ENCODE measurements at places on chromosomes 7 and 10.
A peak's percentile ranks its signal among the peaks of the same experiment; 100 is the strongest.

DNA sequence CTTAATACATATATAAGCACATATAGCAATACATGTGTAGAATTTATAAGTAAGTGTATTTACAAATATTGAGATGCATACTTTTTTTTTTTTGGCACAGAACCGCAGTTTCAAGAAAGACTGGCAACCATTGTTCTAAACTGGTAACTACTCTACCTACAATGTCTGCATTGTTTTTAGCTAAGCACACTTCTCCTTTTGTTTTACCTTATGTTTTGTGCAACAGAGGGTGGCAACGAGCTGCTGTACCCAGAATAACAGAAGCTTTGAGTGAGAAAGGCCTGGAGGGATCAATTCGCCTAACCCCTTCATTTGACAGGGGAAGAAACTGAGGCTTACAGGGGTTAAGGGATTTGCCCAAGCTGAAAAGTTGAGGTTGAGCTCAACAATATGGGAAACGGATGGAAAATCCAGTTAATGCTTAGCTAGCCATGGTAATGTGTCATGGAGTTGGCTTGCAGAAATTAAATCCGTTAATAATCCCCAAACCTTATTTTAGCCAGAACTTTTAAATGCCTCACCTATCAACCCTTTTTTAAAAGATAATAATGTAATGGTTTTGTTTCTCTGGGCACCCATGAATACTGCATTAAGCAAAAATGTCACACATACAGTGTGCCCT is 25.5 kb downstream of the FZD1 start:
- no peak for DNase-seq

DNA sequence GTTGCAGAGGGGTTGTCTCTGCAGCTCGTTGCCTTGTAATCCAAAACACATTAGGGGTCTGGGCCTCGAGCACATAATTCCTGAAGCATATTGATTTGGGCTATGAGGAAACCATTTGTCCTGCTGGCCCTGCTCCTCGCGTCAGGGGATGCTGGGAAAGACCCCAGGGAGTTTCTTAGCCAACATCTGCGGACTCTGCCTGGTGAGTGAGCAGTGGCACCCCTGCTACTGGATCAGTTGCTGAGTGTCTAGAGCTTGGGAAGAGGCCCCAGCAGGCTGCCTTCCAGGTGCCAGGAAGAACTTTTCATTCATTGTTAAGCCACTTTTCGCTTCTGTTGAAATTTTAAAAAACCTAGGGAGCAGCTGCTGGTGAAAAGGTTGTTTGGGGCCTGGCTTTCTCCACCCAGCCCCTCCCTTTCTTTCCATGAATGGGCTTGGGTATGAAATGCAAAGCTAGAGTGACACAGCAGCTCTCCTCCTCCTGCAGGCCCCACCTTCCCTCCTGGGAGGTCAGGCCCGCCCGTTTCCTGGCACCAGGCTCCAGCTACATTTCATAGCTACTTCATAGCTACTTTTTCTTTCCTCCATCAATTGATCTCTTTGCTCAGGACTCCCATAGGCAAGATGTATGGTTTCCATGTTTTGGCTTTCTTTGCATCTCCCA is 26.8 kb downstream of the TACR2 start:
- DNase-seq = peak; percentile 68

DNA sequence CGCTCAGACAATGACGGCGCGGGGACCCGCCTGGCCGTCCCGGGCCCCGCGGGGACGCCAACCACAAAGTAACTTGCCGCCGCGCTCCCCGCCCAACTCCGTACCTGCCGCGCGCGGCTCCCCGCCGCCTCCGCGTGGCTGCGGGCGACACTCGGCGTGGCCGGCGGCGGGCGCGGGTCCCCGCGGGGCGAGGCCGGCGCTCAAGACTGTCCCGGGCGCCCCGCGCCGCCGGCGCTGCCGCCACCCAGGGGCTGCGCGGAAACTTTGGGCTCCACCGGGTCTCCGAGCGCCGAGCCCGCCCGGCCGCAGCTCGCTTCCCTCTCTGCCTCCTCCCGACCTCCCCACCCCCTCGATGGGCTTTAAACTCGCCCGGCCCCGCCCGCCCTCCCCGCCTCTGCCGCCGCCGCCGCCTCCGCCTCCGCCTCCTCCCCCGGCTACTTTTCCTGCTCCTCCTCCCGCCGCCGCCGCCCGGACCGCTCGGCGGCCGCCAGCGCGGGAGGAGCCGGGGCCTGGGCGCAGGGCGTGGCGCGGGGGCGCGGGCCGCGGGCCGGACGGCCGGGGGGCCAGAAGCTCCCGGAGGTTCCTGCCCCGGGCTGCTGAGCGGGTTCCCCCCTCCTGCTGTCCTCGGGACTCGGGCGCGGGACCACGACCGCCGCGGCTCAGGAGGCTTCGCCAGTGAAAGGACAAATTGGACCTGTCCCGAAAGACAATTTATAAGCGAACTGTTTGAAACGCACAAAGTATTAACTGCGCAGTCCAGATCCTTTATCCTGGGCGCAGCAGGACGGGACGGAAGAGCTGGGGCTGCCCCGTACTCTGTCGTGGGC is 10.6 kb upstream of the GRB10 start:
- DNase-seq = peak; percentile 59

- DNase-seq = peak; percentile 71
Measured at GRCh38 chr10:17737027-17737965, 14.7 kb upstream of the TMEM236 start.

GRCh38 chr10:133236401-133237240 is 1.0 kb upstream of the VENTX start:
- DNase-seq = no peak

GRCh38 chr7:47404010-47404409 is 177.9 kb downstream of the TNS3 start:
- no peak for DNase-seq

- no peak for DNase-seq
Measured at GRCh38 chr7:30971840-30972563, 8.2 kb downstream of the GHRHR start.

DNA sequence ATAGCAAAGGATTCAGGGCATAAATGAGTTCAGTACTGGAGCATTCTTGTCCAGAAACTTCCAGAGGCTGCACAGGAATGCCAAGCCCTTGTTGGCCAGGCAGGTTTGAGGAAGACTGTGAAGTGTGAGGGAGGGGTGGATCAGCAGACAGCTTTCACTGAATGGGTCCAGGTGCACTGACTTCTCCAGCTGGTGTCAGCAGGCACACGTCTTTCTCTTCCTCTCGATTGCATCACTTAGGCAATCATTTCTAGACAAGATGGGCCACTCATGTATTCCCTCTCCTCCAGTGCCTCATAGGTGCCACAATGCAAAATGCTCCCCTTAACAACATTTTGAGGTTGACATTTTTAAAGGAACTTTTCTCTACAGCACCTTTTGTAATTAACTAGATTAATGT is 15.6 kb upstream of the PLEKHS1 start:
- no peak for DNase-seq

GRCh38 chr7:116227678-116228239 is 17.4 kb downstream of the TES start:
- DNase-seq = peak; percentile 90

- no peak for DNase-seq
Measured at GRCh38 chr7:81138870-81139269, 220.0 kb upstream of the SEMA3C start.

GRCh38 chr7:148553979-148554378 is 36.6 kb upstream of the C7orf33 start:
- DNase-seq = no peak

- DNase-seq = no peak
Measured at GRCh38 chr10:86194684-86195083, 171.9 kb downstream of the GRID1 start.

GRCh38 chr10:31319602-31320549 is 860 bp downstream of the ZEB1 start:
- DNase-seq = no peak

DNA sequence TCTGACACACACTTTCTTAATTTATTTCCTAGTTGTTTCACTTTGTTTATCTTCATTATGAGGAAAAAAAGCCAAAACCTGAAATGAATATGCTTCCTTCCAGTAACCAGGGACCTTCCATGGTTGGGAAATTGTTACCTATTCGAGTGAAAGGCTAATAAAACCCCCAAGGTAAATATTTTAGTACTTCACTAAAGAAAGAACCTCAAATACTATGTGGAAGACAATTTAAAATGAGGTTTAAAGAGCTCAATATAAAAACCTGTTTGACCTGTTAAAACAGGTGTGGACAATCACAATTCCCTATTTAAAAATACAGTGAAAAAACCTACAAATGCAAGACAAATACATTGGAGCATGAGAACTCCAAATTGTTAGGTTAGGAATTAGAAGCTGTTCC is 192.6 kb downstream of the CFTR start:
- no peak for DNase-seq

- DNase-seq = no peak
Measured at GRCh38 chr7:4823441-4824119, 38.2 kb downstream of the PAPOLB start.

DNA sequence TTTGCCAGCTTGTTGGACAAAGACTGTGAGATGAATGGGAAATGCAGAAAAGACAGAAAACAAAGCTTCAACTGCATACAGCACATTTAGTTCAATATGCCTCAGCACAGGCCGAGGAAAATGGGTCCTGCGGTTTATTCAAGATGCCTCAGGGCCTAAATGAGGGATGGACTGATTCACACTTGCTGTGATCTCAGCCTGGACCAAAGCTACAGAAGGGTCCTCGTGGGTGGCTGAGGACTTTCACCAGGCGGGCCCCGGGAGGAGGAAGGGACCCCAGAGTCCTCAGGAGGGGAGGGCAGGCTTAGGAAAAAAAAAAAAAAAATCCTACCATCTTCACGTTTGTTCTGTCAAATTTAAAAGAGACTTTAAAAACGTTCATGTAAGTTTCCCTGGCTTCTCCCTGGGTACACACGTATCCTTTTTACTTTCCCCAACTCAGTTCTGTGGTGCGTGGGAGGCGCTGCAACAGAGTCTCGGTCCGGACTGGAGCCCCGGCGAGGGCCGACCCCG is 624 bp upstream of the ZNF783 start:
- DNase-seq = peak; percentile 41

GRCh38 chr7:50868426-50869100 is 85.9 kb upstream of the GRB10 start:
- peak; percentile 32 for DNase-seq

- no peak for DNase-seq
Measured at GRCh38 chr7:151081170-151082101, 827 bp upstream of the FASTK start.

DNA sequence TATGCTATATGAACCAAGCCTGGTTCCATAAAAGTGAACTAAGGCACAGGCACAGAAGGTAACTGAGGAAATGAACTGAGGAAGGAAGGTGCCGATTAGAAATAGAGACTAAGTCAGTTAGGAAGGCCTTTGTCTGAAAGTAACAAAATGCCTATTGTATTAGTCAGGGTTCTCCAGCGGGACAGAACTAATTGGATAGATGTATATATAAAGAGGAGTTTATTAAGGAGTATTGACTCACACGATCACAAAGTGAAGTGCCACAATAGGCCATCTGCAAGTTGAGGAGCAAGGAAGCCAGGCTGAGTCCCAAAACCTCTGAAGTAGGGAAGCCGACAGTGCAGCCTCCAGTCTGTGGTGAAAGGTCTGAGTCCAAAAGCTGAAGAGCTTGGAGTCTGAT is 13.9 kb upstream of the PLXNA4 start:
- no peak for DNase-seq

DNA sequence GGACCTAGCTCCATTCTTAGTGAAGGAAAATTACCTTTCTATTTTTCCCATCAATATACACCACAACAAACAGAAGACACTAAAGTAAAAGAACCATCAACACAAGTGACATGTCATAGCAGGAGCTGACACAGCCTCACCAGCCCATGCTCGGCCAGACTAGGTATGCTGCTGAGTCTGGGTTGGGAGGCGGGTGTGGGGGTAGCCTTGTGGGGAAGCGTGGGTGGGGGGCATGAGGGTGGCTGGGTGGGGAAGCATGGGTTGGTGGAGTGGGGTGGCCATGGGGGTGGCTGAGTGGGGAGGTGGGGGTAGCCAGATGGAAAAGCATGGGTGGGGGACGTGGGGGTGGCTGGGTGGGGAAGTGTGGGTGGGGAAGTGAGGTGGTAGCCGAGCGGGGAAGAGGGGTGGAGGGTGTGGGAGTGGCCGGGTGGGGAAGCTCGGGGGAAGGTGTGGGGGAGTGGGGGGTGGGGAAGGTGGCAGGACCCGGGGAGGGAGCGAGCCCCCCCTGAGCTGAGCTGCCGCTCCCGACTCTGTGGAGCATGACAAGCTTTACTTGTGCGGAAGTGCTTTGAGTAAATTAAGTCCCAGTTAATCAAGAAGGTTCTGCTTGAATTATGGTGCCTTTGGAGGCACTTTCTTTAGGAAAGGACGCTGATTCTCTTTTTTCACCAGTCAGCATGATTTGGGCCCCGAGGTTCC is 294.6 kb upstream of the ZNF32 start:
- DNase-seq = no peak

DNA sequence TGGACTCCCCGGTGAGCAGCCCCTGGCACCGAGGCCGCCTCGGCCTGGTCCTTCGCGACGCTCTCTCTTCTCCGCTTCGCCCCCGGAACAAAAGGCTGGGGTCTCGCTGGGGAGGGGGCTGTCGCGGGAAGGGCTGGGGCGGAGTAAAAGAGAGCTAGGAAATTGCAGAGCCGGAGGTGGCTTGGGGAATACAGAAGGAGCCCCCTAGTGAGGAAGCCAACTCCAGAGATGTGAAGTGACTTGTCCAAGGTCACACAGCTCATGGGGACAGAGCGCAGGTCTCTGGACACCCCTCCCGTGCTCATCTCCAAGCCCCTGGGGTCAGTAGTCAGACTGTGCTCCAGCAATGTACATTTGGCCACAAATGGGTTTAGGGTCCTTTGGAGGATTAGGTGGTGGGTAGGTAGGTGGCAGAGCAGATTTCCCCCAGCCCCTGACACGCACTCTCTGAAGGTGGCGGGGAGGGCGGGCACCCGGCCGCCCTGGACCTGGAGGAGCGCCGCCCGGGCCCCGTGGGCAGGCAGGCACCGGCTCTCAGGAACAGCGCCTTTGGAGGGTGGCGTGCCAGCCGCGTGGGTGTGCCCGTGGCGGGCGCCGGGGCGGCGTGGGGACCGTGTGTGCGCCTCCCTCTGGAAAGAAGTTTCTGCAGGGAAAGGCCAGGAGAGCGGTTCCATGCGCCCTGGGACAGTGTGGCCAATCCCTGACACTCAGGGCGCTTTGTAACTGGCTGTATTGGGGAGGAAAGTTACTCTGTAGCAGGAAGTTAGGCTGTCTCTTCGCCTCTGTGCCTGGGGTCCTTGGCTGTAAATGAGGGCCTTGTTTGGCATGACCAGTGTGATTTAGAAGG is 910 bp downstream of the WIPF3 start:
- no peak for DNase-seq

DNA sequence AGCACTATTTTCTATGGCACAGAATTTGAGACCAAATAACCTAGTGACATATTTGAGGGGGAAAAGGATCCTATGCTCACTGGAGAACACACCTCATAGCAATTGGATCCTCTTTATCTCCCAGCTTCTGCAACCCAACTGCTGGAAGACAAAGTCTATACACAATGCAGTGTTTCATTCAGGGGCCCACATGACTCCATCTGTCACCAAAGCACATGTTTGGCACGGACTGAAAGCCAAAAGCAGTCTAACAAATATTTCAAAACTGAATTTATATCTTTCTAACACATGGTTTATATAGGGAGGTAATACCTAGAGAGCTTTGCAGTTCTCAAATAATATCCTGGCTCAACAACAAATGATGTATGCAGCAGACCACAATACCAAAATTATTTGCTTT is 39.2 kb downstream of the ADAM12 start:
- DNase-seq = peak; percentile 23
